ENCODE measurements at places on chromosomes 1 and 21.

GRCh38 chr1:208308221-208308620, 64.0 kb upstream of the PLXNA2 start:
- no peak for DNase-seq

DNA sequence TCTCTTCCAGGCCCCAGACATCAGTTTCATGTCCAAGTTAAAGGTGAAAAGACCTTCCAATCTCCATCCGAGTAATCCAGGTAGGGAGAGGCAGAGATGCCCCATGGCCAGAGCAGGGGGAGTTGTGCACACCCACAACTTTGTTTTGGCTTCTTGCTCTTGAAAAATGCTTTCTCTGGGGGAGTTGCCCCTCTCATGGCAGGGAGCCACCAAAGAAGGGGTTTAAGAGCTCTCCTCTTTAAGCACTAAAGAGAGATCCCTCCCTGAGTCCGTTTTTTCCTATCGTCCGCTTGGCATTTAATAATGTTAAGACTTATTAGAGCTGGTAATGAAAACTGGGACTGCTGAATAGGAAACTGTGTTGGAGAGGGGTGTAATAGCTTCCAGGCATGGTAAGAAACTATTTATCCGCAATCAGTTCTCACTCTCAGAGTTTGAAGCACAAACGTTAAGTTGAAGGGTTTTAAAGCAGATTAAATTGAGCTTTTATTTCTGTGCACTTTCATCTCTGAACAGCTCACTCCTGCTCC, 8.3 kb downstream of the PAX7 start:
- no peak for DNase-seq

- no peak for DNase-seq
These were observed 17.5 kb downstream of the COL9A2 start for GRCh38 chr1:40299366-40300248.

DNA sequence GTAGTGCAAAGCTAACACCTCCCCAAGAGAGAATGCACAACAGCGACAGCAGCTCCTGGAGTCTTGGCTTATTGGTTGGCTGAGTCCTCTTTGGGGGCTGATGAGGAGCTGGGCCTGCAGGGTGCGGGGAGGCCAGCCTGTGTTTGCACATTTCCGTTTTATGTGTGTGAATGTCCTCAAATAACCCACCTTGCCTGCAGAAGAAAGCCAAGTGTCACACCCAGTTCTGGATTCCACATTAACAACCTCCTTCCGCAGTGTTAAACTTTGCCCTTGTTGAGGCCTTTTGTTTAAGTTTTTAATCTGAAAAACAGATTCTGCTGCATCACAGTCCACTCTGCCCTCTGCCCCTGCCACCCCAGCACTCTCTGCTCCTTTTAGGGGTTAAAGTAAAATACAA, 274.5 kb downstream of the TM2D1 start:
- peak; percentile 55 for DNase-seq

- no peak for DNase-seq
These were observed 1589.3 kb downstream of the BRINP3 start for GRCh38 chr1:188888386-188888785.

GRCh38 chr1:1360506-1361169, 2.3 kb upstream of the MXRA8 start:
- DNase-seq: peak; percentile 68

DNA sequence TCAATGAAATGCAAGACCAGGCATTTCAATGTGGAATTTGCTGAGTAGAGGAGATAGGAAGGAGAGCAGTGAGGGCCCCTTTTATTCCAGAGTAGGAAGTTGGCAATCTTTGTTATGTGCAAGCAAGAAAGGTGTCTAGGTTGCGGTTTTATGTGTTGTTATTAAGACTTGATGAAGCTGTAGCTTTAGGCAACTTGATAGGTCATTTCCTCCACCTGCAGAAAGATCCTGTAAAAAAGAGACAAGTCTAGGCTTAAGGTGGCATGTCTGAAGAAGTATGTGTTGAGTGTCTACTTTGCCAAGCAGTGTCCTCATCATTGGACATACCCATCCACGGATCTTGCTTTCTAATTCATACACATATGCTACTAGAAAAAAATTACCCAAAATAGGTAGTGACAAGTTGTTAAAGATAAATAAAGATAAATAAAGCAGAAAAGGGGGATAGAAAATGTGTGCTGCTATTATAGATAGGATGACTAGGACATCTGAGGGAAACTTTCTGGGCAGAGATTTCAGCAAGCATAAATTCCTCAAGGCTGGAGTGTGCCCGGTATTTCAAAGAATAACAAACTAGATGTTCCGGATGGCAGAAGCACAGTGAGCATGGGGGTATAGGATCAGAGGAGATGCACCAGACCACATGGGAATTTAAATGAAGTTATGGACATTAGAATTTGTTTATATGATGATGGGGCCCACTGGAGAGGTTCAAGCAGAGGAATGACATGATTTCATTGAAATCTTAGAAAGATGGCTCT, 335.0 kb downstream of the TGFB2 start:
- no peak for DNase-seq

GRCh38 chr1:192726820-192727504, 81.9 kb upstream of the RGS2 start:
- DNase-seq: no peak

GRCh38 chr1:225736437-225737098, 41.1 kb upstream of the SRP9 start:
- no peak for DNase-seq

GRCh38 chr1:102191723-102192122, 195.0 kb upstream of the OLFM3 start:
- peak; percentile 13 for DNase-seq

GRCh38 chr1:222828939-222829338, 14.1 kb downstream of the DISP1 start:
- no peak for DNase-seq

- no peak for DNase-seq
These were observed 125.9 kb downstream of the PRDM16 start for GRCh38 chr1:3194760-3195479.

DNA sequence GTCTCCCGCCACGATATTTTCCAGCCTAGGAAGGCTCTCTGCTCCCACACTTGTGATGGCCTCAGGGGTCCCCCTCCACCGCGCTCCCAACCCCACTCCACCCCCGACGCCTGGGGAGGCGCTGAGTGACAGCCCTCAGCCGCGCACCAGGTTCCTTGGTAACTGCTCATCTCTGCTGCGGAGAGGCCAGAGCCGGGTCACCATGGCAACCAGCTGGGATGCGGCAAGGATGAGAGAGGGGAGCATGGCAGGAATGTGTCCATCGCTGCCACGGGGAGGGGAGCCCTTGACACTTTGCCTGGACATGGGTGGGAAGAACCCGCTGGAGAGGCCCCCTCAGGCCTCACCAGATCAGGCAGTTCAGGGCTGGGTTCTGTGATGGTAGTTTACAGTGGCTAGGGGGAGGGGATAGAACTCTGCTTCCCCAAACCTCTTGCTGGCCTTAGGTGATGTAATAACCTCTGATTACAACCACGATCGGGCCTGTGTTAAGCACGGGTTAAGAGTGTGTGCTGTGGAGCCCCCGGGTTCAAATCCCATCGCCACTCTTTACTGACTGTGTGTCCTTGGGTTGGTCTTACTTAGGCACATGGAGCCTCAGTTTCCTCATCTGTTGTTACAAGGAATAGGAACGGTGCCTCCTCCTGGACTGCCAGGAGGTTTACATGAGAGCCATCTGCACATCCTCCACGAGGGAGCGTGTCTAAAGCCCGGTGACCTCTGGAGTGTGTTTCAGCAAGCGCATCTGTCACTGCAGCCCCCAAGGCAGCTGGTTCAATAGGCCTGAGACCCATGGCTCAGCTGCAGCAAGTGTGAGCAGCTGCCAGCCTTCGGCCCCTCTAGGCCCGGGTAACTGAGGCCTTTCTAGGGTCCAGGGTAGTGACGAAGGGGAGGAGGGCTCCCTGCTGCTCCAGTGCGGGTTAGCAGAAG, 6.3 kb downstream of the KIF17 start:
- DNase-seq: no peak

GRCh38 chr1:197393105-197393504, 125.1 kb downstream of the CRB1 start:
- no peak for DNase-seq

DNA sequence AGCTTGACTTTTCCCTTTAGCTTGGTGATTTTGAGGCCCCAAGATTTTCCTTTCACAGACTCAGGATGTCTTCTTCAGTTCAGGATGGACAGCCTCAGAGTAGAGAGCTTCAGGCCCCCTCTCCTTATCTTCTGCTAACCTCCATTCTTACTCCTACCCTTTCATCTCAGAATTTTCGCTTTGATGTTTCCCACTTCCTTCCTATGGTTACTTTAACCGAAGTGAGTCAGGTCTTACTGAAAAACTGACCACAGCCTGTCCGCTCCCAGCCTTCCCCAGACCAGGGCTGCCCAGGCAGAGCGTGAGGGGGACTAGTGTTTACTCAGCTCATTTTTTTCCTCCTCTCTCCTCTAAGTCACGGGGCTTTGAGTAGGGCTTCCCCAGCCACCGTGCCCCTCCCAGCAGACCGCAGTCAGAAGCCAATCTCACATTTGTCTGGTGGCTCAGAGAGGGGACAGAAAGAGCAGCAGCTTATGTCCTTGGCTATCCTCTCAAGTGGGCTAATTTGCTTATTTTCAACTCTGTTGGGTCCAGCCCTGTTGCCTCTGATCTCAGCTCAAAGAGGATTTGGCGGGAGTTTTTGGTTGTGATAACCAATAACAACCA, 4.2 kb upstream of the IL19 start:
- DNase-seq: peak; percentile 11

DNA sequence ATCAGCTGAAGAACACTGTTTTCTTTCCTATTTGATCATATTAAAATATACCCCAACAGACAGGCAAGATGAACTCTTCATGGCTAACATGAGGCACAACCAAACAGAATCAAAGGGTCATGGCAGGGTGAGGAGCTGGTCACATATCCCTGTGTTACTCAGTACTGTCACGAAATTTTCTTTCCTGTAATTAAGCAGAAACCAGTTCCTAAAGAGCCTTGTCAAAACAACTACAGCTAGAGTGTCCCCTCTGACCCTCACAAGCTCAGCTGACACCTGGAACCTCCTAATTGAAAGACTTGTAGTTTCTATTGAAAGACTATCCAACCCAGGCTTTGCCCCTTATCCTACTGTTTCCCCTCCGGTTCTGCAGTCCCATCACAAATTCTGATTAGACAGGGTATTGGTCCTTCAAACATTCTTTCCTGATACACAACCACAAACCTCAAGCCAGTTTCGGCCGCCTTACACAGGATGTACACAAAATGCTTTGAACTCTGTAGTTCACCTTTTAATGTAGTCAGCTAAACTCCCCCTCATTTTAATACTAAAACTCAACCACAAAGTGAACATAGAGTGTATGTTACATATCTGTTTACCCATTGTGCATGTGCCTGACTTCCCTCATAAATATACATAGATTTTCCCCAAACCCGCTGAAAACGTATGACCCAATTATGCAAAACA, 651.9 kb downstream of the MRPL39 start:
- no peak for DNase-seq

- DNase-seq: no peak
These were observed 74.8 kb upstream of the ECE1 start for GRCh38 chr1:21365036-21365435.

DNA sequence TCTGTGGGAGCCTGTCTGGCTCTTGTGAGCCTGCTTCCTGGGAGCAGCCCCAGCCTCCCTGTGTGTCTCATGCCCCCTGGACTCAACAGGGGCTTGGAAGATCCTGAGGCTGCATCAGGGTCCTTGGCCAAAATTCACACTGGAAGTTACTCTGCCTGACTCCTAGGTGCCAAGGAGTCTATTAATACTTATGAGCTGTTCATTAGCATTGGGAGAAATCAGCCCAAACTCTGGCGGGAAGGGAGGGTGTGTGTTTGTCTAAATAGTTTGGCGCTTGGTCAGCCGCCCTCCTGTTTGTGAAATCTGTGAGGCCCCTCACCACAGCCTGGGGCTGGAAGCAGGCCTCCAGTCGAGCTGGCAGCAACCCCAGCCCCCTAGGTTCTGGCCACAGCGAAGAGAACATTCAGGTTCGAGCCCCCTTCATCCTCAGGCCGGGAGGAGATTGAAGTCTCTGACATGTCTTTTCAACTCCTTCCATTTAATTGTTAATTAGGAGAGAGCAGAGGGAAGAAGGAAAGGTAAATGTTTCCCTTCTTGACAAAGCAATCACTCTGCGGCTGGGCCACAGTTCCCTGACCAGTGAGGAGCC, 82.1 kb upstream of the F3 start:
- DNase-seq: no peak

GRCh38 chr1:44609768-44610526, 64.3 kb downstream of the TMEM53 start:
- DNase-seq: no peak

GRCh38 chr1:100359139-100359538, 6.8 kb downstream of the CDC14A start:
- no peak for DNase-seq

GRCh38 chr21:37063433-37063832, 9.4 kb downstream of the PIGP start:
- no peak for DNase-seq

DNA sequence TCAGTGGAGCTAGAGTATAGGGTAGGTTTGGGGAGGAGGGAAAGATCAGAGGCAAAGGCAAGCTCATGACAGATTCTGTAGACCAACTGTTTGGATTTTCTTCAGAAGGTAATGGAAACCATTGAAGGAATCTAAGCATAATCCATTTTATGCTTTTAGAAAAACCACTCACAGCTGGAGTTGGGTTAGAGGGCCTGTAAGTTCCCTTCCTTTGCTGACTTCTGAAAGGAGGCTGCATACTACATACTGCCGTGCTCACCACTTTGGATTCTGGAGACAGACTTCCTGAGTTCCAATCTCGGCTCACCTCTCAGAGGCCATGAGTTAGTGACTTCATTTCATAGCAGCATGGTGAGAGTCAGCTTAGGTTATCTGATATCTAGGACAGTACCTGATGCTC, 6.4 kb upstream of the SYT2 start:
- no peak for DNase-seq

DNA sequence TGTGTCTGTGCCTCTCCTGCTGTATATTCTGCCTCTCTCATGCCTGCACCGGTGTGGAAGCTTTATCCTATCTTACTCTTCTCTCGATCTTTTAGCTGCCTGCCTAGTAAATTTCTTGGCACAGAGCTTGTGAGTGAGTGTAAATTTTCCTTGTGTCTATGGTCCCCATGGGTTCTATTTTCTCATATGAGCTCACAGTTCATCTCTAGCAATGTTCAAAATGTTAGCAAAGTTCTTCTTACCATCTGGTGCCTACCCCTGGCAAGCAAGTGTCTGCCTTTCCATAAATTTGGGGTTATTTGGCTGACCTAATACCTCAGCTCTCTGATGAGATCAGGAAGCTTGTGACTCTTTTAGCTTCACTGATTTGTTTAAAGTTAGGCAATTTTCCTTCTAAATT, 572.1 kb upstream of the BRINP3 start:
- no peak for DNase-seq

DNA sequence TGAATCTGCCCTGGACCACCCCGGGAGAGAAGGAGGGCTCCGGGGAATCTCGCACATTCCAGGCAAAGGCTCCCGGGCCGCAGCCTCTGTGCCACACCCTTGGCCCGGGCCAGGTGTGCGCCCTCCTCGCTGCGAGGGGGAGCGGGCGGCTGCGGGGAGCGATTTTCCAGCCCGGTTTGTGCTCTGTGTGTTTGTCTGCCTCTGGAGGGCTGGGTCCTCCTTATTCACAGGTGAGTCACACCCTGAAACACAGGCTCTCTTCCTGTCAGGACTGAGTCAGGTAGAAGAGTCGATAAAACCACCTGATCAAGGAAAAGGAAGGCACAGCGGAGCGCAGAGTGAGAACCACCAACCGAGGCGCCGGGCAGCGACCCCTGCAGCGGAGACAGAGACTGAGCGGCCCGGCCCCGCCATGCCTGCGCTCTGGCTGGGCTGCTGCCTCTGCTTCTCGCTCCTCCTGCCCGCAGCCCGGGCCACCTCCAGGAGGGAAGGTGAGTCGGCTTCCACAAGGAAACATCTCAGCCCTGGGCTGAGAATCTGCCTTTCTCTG, at the start of gene LAMC2:
Gene LAMC2 (plus strand): TSS at position 324 of the 550 bp plus-strand sequence. CDS start 89 bp downstream, at position 413.
- DNase-seq: no peak

GRCh38 chr1:31714442-31715086, 10.7 kb upstream of the COL16A1 start:
- DNase-seq: peak; percentile 76

All from heart right ventricle (tissue), 16 donors.